ENCODE measurements at places on chromosomes 3 and 15. TPM values are rescaled to one million over a fixed set of nuclear protein-coding genes. Genes with fewer than 3 reads are reported as not detected.

- DNase-seq: no peak
Measured at GRCh38 chr15:29686445-29687203, 135.6 kb downstream of the TJP1 start.

- no peak for DNase-seq
Measured at GRCh38 chr3:64046592-64046991, 23.3 kb upstream of the PSMD6 start.

GRCh38 chr3:171986757-171987518, 52.4 kb upstream of the FNDC3B start:
- DNase-seq: no peak

FEZF2 gene
- not detected for total RNA-seq

WDR93 gene
- total RNA-seq: not detected

DNA sequence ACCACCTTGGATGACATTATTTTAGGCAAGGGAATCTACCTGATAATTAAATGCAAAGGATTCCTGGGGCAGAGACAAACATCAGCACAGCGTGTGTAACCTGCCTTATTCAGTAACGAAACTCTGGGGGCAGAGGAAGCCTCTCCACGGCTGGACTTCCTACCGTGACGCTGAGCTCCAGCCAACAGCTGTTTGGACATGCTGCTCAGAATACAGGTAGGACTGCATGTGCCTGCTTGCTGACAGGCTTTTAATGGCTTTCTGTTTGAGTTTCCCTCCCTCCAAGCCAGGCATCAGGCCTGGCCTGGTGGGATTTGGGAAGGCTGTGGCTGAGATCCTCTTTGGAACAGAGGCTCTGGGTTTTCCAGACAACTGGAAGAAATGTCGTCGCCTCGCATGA, 150.6 kb downstream of the ADAMTS17 start:
- DNase-seq: no peak

RTP3 gene
- total RNA-seq: not detected

GRCh38 chr3:112128843-112129727, 4.0 kb downstream of the GCSAM start:
- peak; percentile 97 for DNase-seq

DNA sequence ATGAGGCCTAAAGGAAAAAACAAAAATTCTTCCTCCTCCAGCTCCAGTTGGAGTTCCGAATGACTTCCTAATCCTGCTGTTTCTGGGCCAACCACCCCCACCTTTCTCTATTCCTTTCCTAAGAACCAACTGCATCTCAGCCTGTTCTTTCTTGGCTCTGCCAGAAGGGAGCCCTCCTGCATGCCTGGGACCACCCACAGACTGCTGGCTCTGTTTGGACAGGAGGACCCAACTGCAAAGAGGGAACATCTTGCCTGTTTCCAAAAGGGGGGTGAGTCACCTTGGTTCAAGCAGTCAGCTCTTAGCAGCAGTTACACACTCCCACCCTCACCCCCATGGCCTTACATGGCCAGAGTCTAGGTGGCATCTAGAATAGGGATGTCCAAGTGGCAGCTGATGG, 116.0 kb upstream of the PRICKLE2 start:
- no peak for DNase-seq

GRCh38 chr3:81643721-81644120, 117.7 kb downstream of the GBE1 start:
- peak; percentile 61 for DNase-seq

BCHE gene
- 0.11 TPM for total RNA-seq

PIK3R4 gene
- 27.7 TPM for total RNA-seq

DNA sequence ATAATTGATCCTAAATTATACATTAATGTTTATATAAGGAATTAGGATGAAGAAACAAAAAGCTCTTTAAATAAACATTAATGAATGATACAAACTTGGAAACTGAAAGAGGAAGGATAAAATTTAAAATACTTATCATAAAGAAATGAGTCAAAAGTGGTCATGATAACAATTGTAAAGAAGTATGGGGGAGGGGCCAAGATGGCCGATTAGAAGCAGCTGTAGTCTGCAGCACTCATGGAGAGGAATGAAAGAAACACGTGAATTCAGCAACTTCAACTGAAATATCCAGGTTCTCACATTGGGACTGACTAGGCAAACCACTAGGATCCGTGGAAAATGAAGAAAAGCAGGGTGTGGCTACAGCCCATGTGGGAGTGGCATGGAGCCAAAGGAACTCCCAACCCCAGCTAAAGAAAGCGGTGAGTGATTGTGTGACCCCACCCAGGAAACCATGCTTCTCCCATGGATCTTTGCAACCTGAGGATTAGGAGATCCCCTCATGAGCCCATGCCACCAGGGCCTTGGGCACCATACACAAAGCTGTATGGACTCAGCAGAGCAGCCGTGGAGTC, 13.1 kb upstream of the CP start:
- DNase-seq: no peak

- DNase-seq: peak; percentile 72
Measured at GRCh38 chr3:100710261-100710968, 1.1 kb downstream of the TFG start.

- no peak for DNase-seq
Measured at GRCh38 chr3:172915911-172916514, 165.5 kb downstream of the ECT2 start.

GRCh38 chr15:73940061-73940981, 14.1 kb downstream of the LOXL1 start:
- no peak for DNase-seq

CLRN1 gene
- not detected for total RNA-seq

TM4SF4 gene
- total RNA-seq: not detected

ZBED2 gene
- total RNA-seq: not detected

DNA sequence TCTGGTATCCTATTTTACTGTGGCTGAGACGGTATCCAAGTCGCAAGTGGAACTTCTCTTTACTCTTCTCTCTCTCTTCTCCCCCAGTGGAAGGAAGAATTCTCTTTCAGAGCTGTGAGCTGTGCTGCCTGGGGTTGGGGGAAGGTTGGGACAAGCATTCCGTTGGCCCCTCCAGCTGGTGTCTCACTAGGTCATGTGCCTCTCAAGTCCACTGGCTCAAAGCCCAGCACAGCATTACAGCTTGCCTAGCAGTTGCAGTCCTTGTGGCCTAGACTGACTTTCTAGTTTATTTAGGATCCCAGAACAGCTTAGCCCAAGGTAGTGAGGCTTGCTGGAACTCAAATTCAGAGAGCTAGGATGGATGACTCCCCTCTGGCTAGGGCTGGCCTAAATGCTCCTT, 76.1 kb upstream of the SPATA16 start:
- no peak for DNase-seq

- no peak for DNase-seq
Measured at GRCh38 chr15:78527325-78527724, 12.9 kb upstream of the PSMA4 start.

CLEC3B gene
- not detected for total RNA-seq

CADM2 gene
- not detected for total RNA-seq

ARIH1 gene
- 84.1 TPM for total RNA-seq

DNA sequence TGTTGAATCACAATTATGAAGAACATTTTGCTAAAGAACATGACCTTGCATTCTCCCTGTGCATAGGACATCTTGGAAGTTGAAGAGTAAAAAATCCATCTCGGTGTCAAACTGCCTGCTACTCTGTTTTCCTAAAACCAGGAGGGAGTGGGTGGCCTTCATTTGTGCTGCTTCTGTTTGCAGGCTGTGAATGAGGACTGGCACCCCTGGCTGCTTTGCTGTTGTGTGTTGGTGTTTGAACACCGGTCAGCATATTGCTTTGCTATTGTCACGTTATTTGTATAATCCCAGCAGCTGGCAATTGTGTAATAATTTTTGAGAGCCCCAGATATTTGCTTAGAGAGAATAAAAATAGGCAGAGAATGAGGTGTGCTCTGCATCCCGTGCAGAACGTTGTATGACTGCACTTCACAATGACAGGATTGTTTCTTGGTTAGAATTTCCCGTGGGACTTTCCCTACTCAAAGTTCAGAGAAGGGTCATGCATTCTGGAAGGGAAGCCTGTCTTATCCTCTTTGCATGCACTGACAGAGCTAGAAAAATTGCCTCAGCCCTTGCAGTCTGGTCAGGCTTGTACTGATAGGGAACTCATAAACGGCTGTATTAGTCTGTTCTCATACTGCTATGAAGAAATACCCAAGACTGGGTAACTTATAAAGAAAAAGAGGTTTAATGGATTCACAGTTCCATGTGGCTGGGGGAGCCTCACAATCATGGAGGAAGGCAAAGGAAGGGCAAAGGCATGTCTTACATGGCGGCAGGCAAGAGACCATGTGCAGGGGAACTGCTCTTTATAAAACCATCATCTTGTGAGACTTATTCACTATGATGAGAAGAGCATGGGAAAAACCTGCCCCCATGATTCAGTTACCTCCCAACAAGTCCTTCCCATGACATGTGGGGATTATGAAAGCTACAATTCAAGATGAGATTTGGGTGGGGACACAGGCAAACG, 16.3 kb downstream of the SV2B start:
- peak; percentile 61 for DNase-seq

GRCh38 chr3:176855213-176855612, 342.1 kb downstream of the TBL1XR1 start:
- no peak for DNase-seq

DNA sequence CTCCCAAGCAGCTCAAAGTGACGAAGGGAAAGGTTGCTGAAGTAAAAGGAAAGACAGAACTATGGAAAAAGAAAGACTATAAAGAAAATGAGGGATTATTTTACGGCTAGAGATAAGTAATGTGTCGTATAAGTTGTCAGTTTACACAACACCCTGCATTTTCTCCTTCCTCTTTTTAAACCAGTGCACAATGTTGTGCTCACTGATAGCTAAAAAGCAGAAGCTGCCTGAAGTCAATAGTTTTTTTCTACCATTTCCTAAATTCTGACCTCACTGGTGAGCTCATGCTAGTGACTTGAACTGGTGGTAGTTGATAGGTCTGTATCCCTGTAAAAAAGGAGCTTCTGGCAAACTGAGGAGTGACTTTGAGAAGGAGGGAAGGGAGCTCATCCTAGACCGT, 368.6 kb upstream of the GBE1 start:
- DNase-seq: peak; percentile 49

- no peak for DNase-seq
Measured at GRCh38 chr3:12932347-12932746, 91.0 kb upstream of the RPL32 start.

GRCh38 chr3:64575211-64575844, 112.5 kb downstream of the ADAMTS9 start:
- peak; percentile 64 for DNase-seq

DNA sequence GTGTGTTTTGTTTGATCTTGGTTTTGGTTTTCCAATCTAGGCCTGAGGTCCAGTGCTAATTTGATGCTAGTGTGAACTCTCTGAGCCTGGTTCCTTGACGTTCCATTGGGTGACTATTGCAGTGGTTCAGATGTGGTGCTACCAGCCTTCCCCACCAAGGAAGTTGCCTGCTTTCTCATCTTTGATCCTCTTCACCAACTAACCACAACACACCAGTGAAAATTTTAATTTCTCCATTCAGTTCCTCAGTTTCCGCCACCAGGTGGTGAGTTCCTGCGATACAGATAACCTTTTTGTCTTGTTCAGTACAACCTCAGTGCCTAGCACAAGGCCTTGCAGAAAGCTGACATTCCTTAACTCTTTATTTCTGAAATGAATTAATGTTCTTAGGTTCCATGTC, 337.4 kb upstream of the TPRG1 start:
- peak; percentile 50 for DNase-seq

DNA sequence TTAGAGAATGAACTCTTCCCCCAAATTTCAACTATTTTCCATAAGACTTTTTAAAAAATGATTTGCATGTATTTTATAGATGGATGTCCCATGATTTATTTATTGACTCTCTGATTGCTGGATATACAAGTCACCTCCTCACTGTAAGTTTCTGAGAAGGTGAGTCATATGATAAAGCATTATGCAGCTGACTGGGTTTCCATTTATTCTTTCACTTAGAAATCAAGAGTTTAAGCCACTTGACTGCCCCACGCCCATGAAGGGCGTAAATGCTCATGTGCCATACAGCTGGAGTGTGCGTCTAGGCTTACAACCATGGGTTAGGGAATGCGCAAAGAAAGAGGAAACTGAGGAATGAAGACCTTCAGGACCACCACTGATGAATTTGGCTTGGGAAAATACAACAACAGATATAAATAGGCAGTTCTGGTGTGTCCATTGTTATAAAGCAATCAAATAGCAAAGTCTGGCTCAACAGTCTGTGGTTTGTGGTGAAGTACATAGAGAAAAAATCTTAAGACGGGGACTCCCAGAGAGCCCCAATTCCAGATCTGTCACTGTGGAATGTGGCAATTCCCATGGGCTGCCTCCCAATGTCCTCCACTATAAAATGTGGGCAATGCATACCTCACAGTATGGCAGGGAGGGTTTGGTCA, 20.3 kb downstream of the SLCO2A1 start:
- no peak for DNase-seq

Measured in Karpas-422 (cell line).